ENCODE measurements at places on chromosomes 7 and 10.

GRCh38 chr7:51316666-51317581 is at the start of gene COBL:
Gene COBL (minus strand): TSS chr7:51316809. CDS start chr7:51316633, 176 bp downstream.
- DNase-seq: no peak

- DNase-seq: no peak
Observed at GRCh38 chr7:96591900-96592676, 117.6 kb downstream of the SEM1 start.

DNA sequence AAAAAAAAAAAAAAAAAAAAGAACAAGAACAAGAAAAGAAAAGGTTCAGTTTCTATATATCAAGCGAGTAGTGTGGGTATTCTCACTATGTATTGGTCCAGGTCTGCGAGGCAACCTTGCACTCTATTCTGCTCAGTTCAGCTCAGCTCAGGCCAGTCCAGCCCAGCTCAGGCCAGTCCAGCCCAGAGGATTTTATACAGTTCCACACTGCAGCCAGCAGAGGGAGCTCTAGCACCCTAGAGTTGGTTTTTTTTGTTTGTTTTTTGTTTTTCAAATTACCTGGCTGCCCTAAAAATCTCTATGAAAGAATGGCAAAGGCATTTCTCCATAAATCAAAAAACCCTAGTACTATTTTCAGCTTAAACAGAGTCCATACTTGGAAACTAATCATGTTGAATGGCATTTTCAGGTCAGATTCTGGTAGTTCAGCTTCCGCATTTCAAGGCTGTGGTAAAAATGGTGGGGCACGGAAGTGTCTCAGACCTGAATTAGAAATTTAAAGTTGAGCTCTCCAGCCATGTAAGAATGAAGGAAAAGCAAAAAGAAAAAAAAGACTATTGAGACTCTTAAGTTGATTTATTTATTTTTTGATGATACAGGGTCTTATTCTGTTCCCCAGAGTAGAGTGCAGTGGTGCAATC is 55.2 kb upstream of the GSDME start:
- peak; percentile 24 for DNase-seq

GRCh38 chr10:3710764-3711163 is 74.2 kb downstream of the KLF6 start:
- no peak for DNase-seq
